ENCODE measurements at places on chromosomes 4 and X.
A peak's percentile ranks its signal among the peaks of the same experiment; 100 is the strongest.

- no peak for DNase-seq
These were observed 34.4 kb upstream of the SLC25A4 start for GRCh38 chr4:185108669-185109068.

- peak; percentile 82 for DNase-seq
These were observed 81.1 kb downstream of the DLG3 start for GRCh38 chrX:70525733-70526132.

DNA sequence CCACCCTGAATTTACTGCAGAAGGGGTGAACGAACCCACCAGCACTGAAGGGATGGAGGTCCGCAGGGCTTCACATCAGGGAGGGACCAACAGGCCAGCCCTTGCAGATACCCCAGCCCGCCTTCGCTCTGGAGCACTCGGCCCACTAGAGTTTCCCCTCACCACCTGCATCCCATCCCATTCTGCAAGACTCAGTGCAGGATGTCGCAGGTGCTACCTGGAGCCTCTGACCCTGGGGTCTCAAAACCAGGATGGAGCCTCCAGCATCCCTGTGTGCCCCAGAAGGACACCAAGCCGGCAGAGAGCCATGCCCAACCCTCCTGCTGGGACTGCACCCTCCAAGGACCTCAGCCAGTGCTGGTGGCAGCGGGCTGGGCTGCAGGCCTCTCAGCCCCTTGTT lies 57.6 kb upstream of the ADRA2C start:
- DNase-seq: no peak

GRCh38 chrX:78769946-78770345 lies 22.4 kb downstream of the LPAR4 start:
- no peak for DNase-seq

DNA sequence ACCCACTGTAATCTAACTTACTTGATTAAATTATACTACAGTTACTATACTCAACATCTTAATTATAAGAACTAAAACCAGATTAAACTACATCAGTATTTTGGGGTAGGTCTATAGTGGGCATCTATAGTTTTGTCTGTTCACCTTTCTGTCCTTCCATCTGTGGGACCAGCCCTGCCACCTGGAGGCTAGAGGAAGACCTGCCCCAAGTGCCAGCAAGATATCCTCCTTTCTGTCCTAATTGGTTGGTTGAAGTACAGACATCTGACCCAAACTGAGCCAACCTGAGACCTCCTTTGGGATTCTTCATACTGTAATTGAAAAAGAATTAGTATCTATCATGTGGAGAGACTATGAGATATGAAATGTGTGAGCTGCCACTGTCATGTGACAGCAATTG lies 172.2 kb upstream of the TLL1 start:
- DNase-seq: peak; percentile 4

GRCh38 chr4:1415681-1415981 lies 9.4 kb upstream of the NKX1-1 start:
- DNase-seq: no peak

DNA sequence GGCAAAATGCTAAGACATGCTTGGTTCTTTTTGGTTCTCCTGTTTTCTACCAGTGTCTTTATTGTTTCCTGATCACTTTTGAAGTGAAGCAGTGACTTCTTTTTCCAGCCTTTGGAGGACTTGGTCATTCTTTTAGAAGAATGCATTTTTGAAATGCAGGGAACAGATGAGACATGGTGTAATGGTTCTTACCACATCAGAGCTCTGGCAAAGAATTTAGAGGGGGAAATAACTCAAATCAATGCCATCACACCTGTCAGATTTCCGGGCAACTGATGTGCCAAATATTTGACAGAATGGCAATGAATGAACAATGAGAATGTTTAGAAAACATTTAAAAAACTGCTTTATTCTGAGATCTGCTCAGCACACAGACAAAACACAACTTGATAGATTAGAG lies 519.6 kb downstream of the IQCM start:
- DNase-seq: no peak
